ENCODE measurements at places on chromosomes 11 and 22.

DNA sequence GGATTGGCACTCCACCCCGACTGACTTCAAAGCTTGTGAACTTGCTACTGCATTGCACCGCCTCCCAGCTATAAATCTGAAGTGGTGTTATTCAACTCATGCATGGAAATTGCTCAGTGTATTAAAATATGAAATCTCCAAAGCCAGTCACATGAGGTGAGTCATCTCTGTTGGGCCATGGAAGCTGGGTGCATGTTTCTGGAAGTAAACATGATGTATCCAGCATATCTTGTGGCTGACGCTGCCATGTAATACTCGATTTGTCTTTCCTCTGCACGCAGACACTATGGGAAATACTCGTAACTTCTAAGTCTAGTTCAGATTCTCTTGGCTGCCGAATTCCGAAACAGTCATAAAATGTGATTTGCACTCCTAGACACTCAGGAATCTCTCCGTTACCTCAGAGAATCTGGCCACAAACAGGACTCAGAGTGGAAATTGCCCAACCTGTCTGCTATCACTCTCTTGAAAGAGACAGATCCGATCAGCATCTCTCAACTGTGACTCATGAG, 154.9 kb upstream of the MPPED2 start:
- DNase-seq = no peak

GRCh38 chr11:130404727-130405126, 23.7 kb downstream of the ADAMTS8 start:
- no peak for DNase-seq

DNA sequence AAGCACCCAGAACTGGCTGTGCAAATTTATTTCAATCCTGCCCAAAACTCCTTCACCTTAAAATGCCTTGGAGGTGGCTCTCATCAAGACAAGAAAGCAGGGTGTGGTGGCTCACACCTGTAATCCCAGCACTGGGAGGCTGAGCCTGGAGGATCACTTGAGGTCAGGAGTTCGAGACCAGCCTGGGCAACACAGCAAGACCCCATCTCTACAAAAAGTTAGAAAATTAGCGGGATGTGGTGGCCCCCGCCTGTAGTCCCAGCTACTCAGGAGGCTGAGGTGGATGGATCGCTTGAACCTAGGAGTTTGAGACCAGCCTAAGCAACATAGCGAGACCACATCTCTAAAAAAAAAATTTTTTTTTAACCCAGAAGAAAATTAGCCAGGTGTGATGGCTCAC, 689 bp upstream of the RAB39A start:
- no peak for DNase-seq

DNA sequence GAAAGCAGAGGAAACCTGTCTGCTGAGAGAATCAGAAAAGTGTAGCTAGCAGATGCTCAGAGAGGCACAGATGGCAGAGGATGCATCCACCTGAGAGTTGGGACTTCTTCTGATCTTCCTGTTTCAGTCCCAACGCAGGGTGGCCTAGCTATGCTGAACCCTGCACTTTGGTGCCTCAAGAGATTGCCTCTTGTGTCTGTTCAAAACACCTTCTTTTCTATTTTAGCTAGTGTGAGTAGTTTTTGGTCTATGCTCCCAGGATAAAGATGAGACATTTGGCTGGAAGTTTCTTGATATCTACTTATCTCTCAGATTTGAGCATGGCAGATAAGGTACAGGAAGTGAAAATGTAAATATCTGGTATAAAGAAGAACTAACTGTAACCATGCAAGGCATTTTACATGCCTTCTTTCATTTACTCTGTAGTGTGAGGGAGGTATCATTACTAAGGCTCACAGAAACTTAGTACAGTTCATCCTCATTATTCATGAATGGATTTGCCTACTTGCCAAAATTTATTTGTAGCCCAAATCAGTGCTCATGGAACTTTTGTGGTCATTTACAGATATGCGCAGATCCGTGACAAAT, 47.0 kb upstream of the PSMA1 start:
- DNase-seq = no peak

DNA sequence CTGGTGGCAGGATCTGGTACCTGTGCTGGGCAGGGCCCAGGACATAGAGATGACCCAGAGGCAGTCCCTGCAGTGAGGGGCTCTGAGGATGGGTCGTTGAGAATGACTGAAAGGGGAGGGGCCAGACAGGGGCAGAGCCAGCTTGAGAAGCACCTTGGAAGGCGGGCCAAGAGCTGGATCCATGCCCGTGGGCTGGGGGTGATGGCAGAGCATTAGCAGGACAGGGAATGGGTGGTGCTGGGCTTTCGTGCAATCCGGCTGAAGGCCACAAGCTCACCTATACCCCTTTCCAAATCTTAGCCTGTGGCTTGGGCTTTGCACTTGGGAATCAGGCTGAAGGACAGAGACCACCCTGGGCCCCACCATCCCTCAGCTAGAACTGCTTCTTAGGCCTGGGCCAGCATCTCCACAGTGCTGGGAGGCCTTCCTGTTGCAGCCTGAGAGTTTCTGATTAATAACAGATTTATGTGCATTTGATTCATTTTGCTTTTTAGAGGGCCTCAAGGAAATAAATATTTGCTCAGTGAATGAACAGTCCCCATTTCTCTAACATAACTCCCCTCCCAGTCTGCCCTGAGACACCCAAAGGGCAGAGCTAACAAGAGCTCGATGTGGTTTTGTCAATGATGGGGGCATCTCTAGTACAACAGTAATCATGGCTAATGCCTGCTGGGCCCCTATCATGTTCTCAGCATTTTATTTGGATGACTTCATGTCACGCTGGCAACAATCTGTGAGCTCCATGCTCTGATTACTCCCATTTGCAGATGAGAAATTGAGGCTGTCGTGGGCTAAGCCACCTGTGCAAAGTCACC, 39.3 kb downstream of the RIBC2 start:
- DNase-seq = no peak

DNA sequence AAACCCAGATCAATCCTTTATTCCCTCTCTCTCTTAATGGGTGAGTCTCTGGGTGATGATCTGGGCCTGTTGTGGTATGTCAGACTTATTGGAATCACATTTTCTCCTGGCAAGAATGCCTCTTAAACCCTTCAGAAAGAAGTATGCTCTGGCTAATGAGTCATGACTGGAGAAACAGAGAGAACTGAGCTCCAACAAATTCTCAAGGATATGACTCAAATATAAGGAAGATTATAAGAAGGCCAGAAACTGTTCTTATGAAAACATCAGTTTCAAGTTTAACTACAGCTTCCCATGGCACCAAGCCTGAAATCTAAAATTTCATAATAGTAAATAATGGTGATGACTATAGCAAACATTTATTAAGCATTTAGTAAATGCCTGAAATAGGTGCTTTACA, 83.9 kb downstream of the OR5AK2 start:
- no peak for DNase-seq

DNA sequence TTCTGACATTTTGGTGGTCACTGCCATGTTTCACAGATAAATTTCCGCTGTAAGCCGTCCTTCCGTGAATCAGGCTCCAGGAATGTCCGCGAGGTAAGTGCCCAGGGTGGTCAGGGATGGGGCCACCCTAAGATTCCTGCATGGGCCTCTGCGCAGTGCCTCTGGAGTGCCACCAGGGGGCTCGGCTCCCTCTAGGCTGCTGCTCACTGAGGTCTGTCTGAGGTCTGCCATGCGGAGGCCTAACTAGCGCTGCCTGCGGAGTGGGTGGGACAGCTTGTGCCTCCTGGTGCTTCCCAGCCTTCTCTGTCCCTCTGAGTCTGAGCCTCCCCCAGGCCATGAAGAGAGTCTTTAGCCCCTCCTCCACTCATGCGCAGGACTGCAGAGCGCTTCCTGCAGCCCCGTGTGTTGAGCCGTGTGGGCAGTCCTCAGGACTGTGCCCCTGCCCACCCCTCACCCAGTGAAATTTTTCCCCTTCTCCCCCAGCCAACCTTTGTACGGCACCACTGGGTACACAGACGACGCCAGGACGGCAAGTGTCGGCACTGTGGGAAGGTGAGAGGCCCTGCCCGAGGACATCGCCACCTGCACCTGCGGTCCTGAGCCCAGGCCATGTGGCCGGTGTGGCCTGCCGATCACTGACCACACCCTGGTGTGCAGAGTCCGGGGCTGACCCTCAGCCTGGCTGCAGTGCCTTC, 11.9 kb upstream of the MDK start:
- DNase-seq = peak; percentile 39

DNA sequence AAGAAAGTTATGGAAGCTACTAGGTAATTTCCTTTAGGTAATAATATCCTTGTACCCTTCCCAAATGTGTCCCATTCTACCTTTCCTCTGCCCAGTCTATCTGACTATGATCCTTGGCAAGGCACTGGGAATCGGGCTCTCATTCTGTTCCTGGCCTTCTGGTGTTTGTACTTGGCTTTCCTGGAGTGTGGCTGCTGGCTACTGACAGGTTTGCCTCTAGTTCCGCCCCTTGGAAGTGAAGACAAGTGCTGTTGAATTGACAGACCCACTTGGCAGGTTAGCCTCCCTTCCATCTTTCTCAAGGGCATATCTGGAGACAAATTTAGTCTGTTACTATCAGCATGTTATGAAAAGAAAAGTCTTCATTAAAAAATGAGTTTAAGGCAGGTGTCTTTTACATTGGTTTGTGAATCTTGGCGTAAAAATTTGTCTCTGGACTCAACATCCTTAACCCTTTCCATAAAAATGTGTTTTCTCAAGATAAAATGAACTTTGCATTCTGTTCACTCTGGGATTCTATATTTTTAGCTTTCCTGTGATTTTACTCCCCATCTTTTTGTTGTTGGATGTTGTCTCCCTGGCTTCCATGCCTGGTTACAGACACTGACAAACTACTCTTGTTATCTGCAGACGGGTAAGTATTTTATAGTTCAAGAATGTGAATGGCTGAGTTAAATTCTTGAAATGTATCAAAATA, 287.4 kb upstream of the PDGFD start:
- no peak for DNase-seq

- DNase-seq = no peak
These were observed 55.2 kb downstream of the PDE3B start for GRCh38 chr11:14698771-14699170.

DNA sequence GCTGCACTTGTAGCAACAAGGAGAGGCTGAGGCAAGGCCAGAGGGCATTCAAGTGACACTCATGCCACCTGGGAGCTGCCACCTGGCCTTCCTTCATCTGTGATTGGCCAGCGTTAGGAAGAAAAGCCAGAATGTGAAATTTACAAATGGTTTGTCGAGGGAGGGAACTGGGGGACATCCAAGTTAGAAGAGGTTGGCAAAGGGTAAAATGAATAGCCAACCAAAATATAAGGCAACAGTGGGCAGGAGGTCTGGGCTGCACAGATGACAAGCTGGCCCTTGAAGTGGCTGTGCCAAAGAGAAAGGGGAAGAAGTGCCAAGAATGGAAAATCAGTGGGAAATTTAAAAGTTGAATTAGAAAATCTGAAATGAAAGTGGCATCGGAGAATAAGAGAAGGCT, 221.4 kb downstream of the C11orf91 start:
- DNase-seq = no peak

GRCh38 chr11:26331911-26332571, at the start of gene ANO3:
ANO3 (plus strand) TSS chr11:26332130; CDS start chr11:26332276, 146 bp downstream.
- peak; percentile 50 for DNase-seq

DNA sequence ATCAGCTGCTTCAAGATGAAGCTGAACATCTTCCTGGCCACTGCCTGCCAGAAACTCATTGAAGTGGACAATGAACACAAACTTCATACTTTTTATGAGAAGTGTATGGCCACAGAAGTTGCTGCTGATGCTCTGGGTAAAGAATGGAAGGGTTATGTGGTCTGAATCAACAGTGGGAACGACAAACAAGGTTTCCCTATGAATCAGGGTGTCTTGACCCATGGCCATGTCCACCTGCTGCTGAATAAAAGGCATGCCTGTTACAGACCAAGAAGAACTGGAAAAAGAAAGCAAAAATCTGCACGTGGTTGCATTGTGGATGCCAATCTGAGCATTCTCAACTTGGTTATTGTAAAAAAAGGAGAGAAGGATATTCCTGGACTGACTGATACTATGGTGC, 22.2 kb upstream of the BIRC3 start:
- DNase-seq = no peak

DNA sequence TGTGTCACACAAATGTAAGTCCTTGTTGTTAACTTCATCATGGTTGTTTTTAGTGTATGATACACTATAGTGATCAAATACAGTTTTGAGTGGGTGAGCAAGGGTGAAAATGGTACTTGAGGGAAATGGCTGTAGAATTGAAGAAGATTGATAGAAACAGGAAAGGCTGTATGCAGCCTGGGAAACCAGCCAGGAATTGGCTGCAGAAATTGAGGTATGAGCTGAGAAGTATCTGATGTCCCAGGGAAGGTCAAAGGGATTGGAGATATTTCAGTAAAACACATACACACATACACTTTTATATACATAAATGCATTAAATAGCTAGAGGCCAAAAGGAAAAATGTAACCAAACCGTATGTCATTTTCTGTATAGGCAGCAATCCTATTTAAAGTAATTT, 13.1 kb upstream of the YAP1 start:
- DNase-seq = no peak

DNA sequence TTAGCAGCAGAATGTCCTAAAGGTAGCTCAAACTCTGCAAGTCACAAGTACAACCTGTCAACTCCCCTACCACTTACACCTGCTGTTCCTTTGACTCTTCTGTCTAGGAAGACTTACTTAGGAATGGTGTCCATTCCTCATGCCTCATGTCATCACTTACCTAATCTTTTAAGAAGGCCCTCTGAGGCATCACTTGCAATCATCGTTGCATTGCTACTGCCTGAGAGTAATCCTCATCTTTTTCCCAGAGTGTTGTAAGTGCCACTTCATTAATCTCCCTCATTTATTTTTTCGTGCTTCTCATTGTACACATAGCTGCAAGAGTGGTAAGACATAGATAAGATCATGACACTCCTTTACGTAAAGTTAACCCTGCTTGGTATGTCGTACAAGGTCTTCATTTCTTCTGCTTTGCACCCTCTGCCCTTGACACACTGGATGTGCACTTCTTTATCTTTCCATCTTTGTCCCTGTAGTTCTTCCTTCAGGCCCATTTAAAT, 54.6 kb downstream of the SFI1 start:
- DNase-seq = no peak
